ENCODE measurements at places on chromosomes 6 and 20.
A peak's percentile ranks its signal among the peaks of the same experiment; 100 is the strongest.

DNA sequence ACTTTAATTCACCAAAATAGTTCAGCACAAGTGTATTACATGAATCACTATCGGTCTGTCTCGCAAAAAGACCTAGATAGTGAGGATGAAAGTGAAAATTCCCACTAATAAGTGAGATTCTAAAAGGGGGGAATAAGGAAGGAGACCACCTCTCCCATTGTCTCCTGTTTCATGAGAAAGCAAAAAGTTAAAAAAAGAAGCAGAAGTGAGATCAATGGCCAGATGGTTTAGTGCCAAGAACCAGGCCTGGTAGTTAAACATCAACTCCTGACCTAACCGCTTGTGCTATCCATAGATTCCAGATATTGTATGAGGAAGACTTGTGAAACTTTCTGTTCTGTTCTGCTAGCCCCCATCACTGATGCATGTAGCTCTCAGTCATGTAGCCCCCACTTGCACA lies 293.0 kb downstream of the RNGTT start:
- no peak for DNase-seq

DNA sequence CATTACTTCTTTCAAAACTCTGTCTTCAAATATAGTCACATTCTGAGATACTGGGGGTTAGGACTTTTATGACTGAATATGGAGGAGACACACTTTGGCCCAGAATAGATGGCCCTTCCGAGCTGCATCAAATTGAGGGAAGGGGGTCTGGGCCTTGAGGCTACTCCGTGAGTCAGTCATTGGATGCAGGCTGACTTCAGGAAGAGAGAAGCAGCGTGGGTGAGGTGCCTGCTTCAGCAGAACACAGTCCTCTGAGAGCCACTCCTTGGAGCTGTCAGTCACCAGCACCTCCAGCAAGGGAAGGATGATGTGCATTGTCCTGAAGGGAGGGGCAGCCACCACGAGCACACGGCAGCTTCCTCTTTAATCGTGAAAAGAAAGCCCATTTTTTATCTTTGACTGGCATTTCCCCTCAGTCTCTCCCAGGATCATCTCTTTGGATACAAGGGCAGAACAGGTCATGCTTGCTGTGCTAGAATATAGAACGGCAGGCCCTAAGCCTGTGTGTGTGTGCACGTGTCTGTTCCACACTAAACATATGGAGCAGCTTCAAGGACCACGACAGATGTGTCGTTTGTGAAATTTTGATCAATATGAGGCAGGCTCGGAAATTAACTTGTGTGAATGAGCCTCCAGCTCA lies 721.6 kb downstream of the KIF16B start:
- no peak for DNase-seq

DNA sequence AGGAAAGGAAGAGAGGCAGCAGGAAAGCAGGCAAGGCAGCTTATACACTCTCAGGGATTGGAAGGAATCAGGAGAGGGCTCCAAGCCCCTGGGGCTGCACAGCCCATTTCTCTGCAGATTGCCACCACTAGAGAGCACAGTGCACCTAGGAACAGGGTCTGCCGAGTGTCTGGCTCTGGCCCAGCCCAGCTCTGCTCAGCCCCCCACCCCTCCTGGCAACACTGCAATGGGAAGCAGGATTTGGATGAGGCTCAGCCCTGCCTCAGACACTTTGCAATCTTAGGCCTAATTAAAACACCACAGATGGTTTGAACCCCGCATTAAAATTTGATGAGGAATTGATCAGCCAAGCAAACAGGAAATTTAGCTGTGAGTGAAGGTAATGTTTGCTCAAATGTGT lies 252.7 kb downstream of the DHX35 start:
- DNase-seq, result no peak

DNA sequence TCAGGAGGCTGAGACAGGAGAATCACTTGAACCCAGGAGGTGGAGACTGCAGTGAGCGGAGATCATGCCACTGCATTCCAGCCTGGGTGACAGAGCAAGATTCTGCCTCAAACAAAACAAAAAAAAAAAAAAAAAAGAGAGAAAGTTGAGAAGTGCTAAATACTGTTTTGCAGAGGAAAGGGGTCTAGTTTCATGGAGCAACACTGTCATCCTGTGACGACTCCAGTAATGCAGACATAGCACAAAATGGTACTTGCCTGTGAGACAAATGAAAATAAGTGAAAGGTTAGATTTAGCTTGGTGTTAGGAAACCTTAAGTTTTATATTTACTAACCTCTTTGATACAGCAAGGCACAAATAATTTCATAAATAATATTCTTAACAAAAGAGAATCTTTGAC lies 29.7 kb downstream of the CEP162 start:
- no peak for DNase-seq

DNA sequence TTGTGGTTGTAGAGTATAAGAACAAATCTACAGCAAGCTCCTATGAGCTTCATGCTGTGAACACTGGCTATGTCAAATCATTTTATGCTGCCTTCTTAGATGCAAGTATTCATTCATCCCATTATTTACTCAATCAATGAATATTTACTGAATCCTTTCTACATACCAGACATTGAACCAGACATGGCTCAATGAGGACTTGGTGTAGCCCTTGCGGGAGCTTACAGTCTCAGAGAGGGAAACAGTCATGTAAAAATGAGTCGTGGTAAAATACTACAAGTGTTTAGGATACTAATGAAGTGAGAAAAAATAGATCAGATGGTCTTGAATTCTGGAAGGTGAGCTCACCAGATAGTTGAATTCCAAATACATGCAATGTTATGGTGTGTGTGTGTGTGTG lies 44.8 kb upstream of the ENPP1 start:
- DNase-seq, result no peak

DNA sequence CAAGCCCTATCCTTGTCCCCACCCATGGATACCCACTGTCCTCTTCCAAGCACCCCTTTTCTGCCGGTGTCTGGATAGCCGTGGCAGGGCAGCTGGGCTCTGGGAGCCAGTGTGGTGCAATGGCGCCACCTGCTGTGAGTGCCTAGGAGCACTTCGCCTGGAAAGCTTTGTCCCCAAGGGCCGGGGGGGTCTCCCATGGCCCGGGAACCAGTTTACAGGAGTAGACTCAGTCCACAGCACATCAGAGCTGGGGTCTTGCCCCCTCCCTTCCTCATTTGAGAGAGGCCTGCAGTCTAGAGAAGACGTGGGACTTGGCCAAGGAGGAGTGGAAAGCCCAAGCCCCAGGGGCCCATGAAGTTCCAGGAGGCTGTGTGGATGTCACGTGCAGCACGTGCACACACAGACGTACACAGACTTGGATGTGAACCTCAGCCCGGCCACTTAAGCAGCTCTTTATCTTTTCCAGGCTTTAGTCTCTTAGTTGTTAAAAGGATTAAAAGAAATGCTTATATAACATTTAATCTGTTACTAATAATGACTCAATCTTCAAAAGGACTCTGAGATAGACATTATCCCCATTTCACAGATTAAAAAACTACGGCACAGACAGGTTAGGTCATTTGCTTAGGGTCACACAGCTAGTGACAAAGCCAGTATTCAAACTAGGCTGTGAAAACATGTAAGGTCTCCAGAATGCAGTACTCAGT lies 40.9 kb upstream of the CDH22 start:
- DNase-seq, result peak; percentile 21

- no peak for DNase-seq
These were observed 25.8 kb downstream of the SYNDIG1 start for GRCh38 chr20:24495266-24495665.

Measured in stimulated activated CD4-positive, alpha-beta T cell treated with anti-CD3 and anti-CD28 coated beads, Interleukin-15, amount 100 ng/mL, for 1 hour (primary cell).